Activated naive CD8-positive, alpha-beta T cell treated with anti-CD3 and anti-CD28 coated beads for 36 hours (primary cell): ENCODE measurements at places on chromosomes 12 and 14. TPM values are rescaled to one million over a fixed set of nuclear protein-coding genes. Genes with fewer than 3 reads are reported as not detected.

Gene SLC25A47
- total RNA-seq, result not detected

- H3K4me1 ChIP-seq, result peaks cover 13% of the 10 kb centered on the region
- DNase-seq, result no peak
- H3K27me3 ChIP-seq, result no peaks in the 10 kb centered on the region
- no peak overlapping the region for H3K27ac ChIP-seq
- H3K36me3 ChIP-seq, result peaks cover 13% of the 10 kb centered on the region
Measured at GRCh38 chr14:91153360-91153759, 39.5 kb downstream of the DGLUCY start.

Gene CD163
- not detected for total RNA-seq

DNA sequence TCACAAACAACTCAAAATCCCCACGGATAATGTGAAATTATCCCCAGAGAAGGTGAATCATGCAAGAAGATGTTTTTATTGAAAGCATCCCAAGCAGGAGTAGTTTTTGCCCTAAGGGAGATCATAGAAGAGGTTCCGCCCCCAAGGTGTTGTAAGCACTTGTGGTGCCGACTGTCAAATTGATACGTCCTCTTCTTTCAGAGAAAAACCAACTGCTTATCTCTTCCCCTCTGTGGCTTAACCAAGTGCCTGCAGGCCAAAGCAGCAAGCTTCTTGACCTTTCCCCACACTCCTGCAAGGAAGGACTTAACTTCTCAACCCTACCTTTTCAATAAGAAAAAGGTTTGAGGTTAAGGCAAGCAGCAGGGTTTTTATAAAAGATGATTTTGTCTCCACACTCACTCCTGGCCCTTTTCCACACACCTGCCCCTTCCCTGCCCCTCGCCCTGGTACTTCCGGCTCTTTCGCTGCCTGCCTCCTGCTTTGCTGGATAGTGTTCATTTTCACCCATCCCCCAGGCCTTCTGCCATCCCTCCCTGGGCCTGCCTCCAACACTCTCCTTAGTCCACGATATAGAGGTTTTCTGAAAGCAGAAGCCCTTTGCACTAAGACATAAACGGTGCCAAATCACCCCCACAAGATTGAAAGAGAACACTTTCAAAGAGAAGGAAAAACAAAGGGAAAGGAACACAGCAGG lies 114.5 kb downstream of the EGLN3 start:
- no peak overlapping the region for H3K4me3 ChIP-seq
- H3K27me3 ChIP-seq, result no peaks in the 10 kb centered on the region
- DNase-seq, result no peak
- H3K4me1 ChIP-seq, result peaks cover 6% of the 10 kb centered on the region

- no peaks in the 10 kb centered on the region for H3K4me1 ChIP-seq
- H3K27ac ChIP-seq, result no peak overlapping the region
- H3K4me3 ChIP-seq, result no peak overlapping the region
- no peak for DNase-seq
Measured at GRCh38 chr12:56213878-56214277, 7.8 kb downstream of the RNF41 start.

- H3K36me3 ChIP-seq, result no peaks in the 10 kb centered on the region
- peaks cover 50% of the 10 kb centered on the region for H3K27me3 ChIP-seq
- peak within 1 kb of the TSS; percentile 84 for H3K4me3 ChIP-seq
- H3K27ac ChIP-seq, result peak within 1 kb of the TSS; percentile 88
- H3K4me1 ChIP-seq, result peaks cover 20% of the 10 kb centered on the region
Measured at GRCh38 chr12:38905480-38906351, at the start of gene CPNE8. CPNE8 (minus strand) TSS chr12:38905591; CDS start chr12:38905534, 57 bp downstream.

DNA sequence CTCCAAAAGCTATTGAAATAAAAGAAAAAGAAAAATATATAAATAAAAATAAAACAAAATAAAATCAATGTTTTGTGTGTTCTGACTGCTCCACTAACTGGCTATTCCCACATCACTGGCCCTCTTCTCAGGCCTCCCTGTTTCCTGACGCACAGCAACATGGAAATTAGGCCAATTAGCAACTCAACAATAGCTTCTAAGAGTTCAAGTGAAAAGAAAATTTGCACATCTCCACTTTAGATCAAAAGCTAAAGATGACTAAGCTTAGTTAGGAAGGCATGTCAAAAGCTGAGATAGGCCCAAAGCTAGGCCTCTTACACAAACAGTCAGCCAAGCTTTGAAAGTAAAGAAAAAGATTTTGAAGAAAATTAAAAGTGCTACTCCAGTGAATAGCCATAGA lies 200.8 kb downstream of the DUSP6 start:
- H3K4me1 ChIP-seq, result peaks cover 10% of the 10 kb centered on the region
- no peak overlapping the region for H3K4me3 ChIP-seq
- H3K36me3 ChIP-seq, result peaks cover 8% of the 10 kb centered on the region
- H3K27ac ChIP-seq, result no peak overlapping the region
- peaks cover 4% of the 10 kb centered on the region for H3K27me3 ChIP-seq

- peaks cover 25% of the 10 kb centered on the region for H3K27me3 ChIP-seq
- no peak for DNase-seq
- H3K36me3 ChIP-seq, result no peaks in the 10 kb centered on the region
- no peak overlapping the region for H3K4me3 ChIP-seq
Measured at GRCh38 chr14:38989922-38990546, 113.0 kb downstream of the SEC23A start.

GRCh38 chr12:96471368-96472050 lies 17.9 kb upstream of the CFAP54 start:
- H3K4me3 ChIP-seq, result no peak overlapping the region
- no peak overlapping the region for H3K27ac ChIP-seq
- H3K4me1 ChIP-seq, result peaks cover 4% of the 10 kb centered on the region
- H3K36me3 ChIP-seq, result peaks cover 5% of the 10 kb centered on the region

- H3K27me3 ChIP-seq, result no peaks in the 10 kb centered on the region
- peak overlapping the region; percentile 17 for H3K27ac ChIP-seq
- H3K4me1 ChIP-seq, result peaks cover 69% of the 10 kb centered on the region
- H3K36me3 ChIP-seq, result peaks cover 4% of the 10 kb centered on the region
- no peak for DNase-seq
Measured at GRCh38 chr12:111998015-111998414, 14.9 kb downstream of the TMEM116 start.

DNA sequence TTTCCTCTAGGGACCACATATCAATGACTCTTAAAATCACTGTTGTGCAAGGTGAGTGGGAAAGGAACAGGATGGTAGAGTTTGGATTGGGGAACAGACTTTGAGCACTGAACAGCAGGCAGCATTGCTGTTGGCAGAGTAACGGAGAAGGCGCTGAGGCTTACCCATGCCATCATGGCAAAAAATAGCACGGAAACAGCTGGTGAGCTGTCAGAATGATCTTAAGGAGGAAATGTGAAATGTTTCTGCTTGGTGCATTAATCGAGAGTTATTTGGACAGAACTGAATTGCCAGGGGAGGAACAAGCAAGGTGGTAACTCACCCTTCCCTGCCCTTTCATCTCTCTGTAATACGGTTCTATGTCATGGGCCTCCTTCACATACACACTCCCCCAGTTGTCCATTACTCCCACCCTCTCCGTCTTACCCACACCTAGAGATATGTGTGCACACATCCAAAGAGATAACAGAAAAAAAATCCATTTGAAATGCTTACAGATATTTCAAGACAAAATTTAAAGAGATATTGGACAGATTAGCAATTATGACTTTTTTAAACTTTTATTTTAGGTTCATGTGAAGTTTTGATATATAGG lies 572.5 kb downstream of the DIO2 start:
- no peaks in the 10 kb centered on the region for H3K27me3 ChIP-seq
- H3K4me1 ChIP-seq, result no peaks in the 10 kb centered on the region
- H3K36me3 ChIP-seq, result no peaks in the 10 kb centered on the region

DNA sequence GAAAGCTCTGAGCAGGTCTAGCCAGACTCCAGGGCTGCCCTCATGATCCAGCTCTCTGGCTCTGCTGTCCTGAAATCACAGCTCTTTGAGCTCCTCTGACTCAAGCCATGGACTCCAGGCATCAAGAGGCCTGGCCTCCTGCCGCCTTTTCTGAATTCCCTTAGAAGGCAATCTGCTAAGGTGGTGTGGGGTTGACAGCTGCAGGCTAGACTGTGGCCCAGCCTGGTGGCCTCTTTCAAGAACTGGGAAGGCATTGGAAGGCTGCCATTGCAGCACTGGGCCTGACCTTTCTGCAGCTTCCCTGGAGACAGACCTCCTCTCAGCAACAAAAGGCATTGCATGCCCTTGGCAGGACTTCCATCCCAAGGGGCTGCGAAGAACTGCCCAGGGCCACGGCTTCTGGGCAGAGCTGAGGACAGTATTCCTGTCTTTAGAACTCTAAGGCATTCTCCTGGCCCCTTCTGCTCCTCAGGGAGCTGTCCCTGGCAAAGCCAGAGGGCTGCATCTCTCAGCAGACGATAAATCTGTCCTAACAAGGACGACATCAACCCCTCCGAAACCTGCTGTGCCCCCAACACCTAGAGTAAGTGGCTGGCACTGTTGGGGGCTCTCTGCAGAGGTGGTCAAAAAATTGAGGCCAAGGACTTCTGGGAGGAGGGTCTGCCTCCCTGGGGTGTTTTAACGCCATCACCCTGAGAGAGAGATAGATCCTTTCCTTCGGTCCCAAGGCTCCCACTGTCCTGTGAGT lies 115.6 kb downstream of the RBM19 start:
- H3K4me1 ChIP-seq, result no peaks in the 10 kb centered on the region
- no peaks in the 10 kb centered on the region for H3K27me3 ChIP-seq
- DNase-seq, result no peak
- no peak overlapping the region for H3K27ac ChIP-seq

DNA sequence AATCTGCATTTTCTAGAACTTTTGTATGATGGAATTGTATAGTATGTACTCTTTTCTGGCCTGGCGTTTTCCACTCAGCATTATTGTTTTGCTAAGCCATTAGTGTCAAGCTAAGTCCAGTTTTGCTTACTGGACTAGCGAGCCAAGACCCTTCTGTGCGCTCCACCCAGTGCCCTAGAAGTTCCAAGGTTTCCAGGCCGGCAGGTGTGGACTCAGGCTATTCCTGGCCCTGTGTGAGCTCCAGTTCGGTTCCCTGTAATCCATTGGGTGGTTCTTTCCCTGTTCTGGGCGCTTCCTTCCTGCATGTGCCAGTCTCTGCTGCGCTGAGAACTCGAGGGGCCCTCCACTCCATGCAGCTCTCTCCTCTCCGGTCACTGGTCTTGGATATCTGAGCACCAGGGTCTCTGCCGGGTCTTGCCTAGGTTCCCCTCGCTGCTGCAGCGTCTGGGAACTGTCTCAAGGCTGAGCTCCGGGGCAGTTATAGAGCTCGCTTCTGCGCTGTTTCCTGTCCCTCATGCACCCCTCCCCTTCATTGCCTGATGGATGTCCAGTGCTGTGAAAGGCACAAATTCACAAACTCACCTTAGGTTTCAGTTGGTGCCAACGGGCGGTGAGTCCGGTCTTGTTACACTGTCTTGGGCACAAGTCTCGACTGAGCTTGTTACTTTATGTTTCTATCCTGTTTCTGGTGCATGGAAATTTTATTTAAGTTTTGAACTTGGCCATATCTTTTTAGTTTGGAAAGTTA lies 100.8 kb downstream of the ADGRD1 start:
- H3K36me3 ChIP-seq, result no peaks in the 10 kb centered on the region
- no peak overlapping the region for H3K4me3 ChIP-seq
- peaks cover 26% of the 10 kb centered on the region for H3K27me3 ChIP-seq
- H3K27ac ChIP-seq, result no peak overlapping the region
- peaks cover 7% of the 10 kb centered on the region for H3K4me1 ChIP-seq

DNA sequence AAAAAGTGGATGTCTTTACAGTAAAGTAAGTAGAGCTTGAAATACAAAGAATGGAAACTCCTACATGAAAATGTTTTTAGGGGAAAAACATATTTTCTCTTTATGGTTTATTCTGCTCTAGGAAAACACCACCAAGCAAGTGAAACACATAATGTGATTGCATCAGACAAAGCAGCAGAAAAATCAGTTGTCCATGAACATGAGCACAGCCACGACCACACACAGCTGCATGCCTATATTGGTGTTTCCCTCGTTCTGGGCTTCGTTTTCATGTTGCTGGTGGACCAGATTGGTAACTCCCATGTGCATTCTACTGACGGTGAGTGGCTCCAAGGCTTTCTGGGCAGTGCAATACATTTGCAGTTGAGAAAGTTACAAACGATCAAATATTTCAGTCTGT lies 42.6 kb upstream of the PLEKHD1 start:
- H3K4me3 ChIP-seq, result peak overlapping the region; percentile 61
- H3K27ac ChIP-seq, result peak overlapping the region; percentile 64
- H3K27me3 ChIP-seq, result no peaks in the 10 kb centered on the region
- H3K36me3 ChIP-seq, result peaks cover 42% of the 10 kb centered on the region
- H3K4me1 ChIP-seq, result peaks cover 20% of the 10 kb centered on the region
- no peak for DNase-seq

DNA sequence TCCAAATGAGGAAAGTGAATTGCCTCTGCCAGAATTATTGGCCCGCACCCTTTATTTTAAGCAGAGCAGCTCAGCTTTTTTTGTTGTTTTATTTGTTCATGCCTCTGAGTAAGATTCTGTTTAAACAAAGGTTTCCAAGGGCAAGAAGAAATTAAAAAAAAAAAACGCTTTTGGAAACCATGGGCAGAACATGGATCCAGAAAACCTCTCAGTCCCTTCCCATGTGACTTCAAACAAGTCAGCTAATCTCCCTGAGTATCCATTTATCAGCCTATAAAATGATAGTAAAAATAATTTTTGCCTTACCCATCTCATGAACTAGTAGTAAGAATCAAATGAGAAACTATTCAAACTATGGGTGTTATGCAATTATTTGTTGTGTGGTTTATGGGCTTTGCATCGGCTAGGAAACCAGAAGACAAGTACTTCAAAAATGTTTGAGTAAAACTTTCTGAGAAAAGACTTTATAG lies 27.6 kb downstream of the KITLG start:
- no peak for DNase-seq
- H3K27me3 ChIP-seq, result no peaks in the 10 kb centered on the region
- H3K4me3 ChIP-seq, result no peak overlapping the region

- peaks cover 53% of the 10 kb centered on the region for H3K4me1 ChIP-seq
- DNase-seq, result peak; percentile 72
- peak overlapping the region; percentile 85 for H3K4me3 ChIP-seq
- no peaks in the 10 kb centered on the region for H3K27me3 ChIP-seq
- H3K36me3 ChIP-seq, result peaks cover 59% of the 10 kb centered on the region
- H3K27ac ChIP-seq, result peak overlapping the region; percentile 93
Measured at GRCh38 chr14:102085948-102086708, 716 bp downstream of the HSP90AA1 start.

DNA sequence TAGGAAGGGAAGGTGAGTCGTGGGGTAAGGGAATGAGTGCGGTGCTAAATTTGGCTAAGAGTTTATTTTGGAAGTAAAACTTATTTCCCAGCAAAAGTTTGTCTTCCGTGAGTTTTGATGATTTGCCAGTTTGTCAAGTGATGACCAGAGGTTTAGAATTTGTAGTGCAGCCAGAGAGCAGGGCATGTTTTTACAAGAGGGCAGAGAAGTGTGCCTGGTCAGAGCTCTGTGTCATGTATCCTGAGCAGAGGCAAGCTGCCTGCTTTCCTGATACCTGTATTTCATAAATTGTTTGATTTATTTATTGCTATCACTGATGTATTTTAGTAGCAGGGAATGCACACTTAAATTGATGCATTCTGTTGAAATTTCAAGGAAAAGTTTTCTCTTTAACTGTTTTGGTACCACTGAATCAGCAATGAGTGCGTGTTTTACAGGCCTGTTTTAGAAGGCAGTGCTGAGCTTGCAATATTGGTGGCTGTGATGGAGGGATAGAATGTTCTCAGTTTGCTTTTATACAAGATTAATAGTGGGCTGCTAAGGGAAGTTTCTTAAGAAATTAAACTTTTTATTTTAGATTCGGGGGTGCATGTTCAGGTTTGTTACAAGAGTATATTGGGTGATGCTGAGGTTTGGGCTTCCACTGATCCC lies 19.7 kb upstream of the RD3L start:
- no peaks in the 10 kb centered on the region for H3K36me3 ChIP-seq
- no peak overlapping the region for H3K27ac ChIP-seq
- peaks cover 5% of the 10 kb centered on the region for H3K27me3 ChIP-seq
- H3K4me3 ChIP-seq, result no peak overlapping the region
- no peaks in the 10 kb centered on the region for H3K4me1 ChIP-seq
